ENCODE measurements at places on chromosomes 13 and 19.
A peak's percentile ranks its signal among the peaks of the same experiment; 100 is the strongest.

GRCh38 chr13:40341501-40341900 is 324.9 kb downstream of the FOXO1 start:
- H3K27ac ChIP-seq, result no peak overlapping the region
- H3K4me3 ChIP-seq, result no peak overlapping the region
- no peak for DNase-seq
- no peaks in the 10 kb centered on the region for H3K36me3 ChIP-seq

GRCh38 chr13:94640721-94641120 is 39.1 kb downstream of the GPR180 start:
- no peak overlapping the region for H3K4me3 ChIP-seq
- H3K36me3 ChIP-seq, result no peaks in the 10 kb centered on the region
- H3K27me3 ChIP-seq, result no peaks in the 10 kb centered on the region
- H3K4me1 ChIP-seq, result no peaks in the 10 kb centered on the region
- DNase-seq, result no peak

GRCh38 chr13:93689333-93689732 is 462.7 kb downstream of the GPC6 start:
- DNase-seq, result no peak
- no peaks in the 10 kb centered on the region for H3K4me1 ChIP-seq
- no peaks in the 10 kb centered on the region for H3K36me3 ChIP-seq
- H3K27ac ChIP-seq, result no peak overlapping the region

DNA sequence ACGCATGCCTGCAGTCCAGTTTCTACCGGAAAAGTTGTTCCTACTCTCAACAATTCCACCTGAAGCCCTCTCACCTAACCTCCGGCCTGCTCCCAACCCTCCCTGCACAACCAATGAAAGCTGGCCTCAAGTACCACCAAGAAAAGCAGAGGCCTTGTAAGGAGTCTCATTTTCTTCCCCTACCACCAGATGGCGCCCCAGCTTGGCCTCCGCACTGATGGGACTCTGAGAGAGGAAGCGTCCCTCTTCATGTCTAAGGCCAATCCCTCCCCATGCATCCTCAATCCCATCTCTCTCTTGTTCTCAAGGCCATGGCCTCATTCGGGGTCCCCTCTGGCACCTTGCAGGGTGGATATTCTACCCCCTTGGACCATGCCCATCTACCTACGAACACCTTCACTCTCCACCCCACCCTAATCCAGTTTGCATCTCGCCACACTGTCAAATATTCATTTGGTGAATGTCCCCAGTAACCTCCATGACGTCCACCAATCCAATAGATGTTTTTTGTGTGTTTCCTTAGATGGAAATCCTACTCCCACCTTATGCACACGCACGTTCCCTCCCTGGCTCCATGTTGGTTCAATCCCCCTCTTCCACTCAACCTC is 412.8 kb downstream of the ZNF536 start:
- peak; percentile 6 for DNase-seq
- no peaks in the 10 kb centered on the region for H3K27me3 ChIP-seq
- no peak overlapping the region for H3K27ac ChIP-seq
- no peaks in the 10 kb centered on the region for H3K36me3 ChIP-seq
- H3K4me3 ChIP-seq, result no peak overlapping the region
- H3K4me1 ChIP-seq, result no peaks in the 10 kb centered on the region

GRCh38 chr13:76329004-76329403 is 557.2 kb downstream of the KCTD12 start:
- H3K4me1 ChIP-seq, result no peaks in the 10 kb centered on the region
- no peak overlapping the region for H3K27ac ChIP-seq
- no peaks in the 10 kb centered on the region for H3K36me3 ChIP-seq
- H3K4me3 ChIP-seq, result no peak overlapping the region
- H3K27me3 ChIP-seq, result no peaks in the 10 kb centered on the region

DNA sequence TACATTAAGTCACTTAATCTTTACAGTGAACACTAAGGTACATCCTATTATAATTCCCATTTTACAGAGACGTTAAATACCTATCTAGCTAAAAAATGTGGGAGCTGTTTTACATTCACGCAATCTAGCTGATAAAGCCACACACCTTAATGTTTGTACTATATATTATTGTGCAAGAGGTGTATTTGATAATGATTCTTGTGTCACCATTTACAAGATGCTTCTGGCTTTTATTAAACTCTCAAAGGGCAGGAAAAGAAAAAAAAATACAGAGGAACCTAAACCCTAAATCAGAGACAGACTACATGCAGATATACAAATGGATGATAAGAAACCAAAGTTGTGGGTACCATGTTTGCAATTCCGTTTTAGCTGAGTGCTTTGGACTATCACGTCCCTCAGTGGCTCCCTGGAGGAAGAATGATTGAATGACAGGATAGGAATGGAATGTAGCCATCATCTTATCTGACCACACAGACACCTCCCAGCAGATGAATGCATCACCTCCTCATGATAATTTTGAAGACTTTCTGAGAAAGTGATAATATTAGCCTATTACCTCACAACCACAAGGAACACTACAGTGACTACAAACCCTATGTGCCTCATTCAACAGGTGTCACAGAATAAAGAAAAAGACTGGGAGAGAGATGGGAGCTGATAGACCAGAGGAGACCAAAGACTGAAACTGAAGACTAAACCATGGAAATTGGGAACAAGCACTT is 230.5 kb upstream of the SERP2 start:
- no peak for DNase-seq
- peaks cover 13% of the 10 kb centered on the region for H3K36me3 ChIP-seq
- H3K4me1 ChIP-seq, result peaks cover 20% of the 10 kb centered on the region

GRCh38 chr13:57063007-57063406 is 77.7 kb upstream of the PRR20A start:
- no peak overlapping the region for H3K27ac ChIP-seq
- no peak for DNase-seq
- no peaks in the 10 kb centered on the region for H3K36me3 ChIP-seq
- H3K4me1 ChIP-seq, result no peaks in the 10 kb centered on the region

GRCh38 chr19:29694161-29694560 is 20.9 kb downstream of the C19orf12 start:
- no peak overlapping the region for H3K4me3 ChIP-seq
- no peaks in the 10 kb centered on the region for H3K27me3 ChIP-seq
- H3K36me3 ChIP-seq, result peaks cover 4% of the 10 kb centered on the region
- no peak overlapping the region for H3K27ac ChIP-seq
- no peak for DNase-seq
- H3K4me1 ChIP-seq, result no peaks in the 10 kb centered on the region
